ENCODE measurements at places on chromosomes 2 and 18.

GRCh38 chr2:31764169-31764568 lies 183.4 kb upstream of the SRD5A2 start:
- no peak for DNase-seq

- DNase-seq: no peak
Observed at GRCh38 chr18:12585218-12585617, 72.7 kb downstream of the SPIRE1 start.

- peak; percentile 56 for DNase-seq
Observed at GRCh38 chr18:72160510-72161445, 383.4 kb downstream of the CBLN2 start.

DNA sequence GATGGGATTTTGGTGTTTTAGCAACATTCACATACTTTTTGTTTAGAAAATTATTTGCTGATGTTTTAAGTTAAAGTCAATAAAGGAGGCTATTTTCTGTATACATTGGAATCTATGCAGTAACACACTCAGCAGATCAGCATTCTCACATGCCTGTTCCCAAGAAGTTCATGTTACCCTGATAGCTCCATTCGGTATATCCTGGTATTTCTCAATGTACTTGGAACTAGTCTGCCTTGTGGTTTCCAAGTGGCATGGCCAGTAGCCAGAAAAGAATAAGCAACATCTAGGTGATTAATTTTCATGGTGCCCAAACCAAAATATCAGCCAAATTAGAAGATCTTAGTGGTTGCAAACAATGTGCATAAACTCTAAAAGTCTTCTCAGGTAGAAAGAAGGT lies 5.2 kb upstream of the NCAPH start:
- DNase-seq: peak; percentile 35

GRCh38 chr2:174788291-174788929 lies 24.1 kb upstream of the CHRNA1 start:
- DNase-seq: peak; percentile 90

DNA sequence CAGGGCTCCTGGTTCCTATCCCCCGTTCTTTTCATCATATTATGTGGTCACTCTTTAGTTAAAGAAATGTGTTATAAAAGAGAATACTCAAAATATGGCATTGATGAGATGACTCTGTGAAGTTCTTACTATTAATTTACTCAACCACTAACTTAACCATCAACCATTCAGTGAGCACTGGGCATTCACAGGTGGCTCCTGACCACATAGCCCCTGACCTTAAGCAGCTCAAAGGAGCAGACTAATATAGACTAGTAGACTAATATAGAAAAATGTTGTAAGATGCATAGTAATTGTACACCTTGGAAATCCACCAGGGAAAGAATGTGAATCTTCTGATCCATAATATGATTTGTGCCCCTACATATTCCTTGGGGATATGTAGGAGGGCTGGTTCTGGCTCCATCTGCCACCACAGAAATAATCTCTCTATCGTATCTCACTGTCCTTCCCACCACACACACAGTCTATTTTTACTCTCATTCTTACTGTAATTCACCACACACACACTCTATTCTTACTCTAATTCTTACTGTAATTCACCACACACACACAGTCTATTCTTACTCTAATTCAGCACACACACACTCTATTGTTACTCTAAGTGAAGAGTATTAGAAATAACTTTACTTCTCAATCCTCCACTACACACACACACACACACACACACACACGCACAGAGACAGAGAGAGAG lies 188.9 kb upstream of the ITGA4 start:
- DNase-seq: no peak

DNA sequence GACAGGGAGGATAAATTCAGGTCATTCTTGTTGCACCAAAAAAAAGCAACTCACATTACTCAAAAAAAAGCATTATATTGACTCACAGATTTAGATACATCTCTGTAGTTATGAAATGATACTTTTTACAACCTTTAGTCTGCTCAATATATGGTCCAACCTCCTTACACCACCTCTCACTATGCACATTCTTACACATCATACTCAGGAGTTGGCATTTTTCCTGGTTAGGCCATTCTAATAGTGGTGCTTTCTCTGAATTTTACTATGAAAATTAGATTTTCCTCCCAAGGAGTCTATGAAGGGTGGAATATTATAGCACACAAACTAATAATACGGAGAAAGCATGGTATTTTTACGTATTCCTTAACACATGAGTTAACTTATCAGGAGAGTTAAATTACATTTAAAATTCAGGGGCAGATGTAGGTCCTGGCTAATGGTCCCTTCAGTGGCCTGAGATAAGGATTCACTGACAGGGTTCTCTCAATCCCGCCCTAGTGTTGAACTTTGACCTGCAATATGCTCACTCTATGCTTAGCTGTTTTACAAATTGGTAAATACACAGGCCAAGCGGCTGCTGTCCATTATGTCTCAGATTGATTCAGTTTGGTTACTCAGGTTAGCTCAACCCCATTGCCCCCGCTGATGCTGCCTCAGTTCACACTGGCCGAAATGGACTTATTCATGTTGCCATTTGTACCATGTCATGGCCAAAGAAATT lies 153.6 kb downstream of the NCKAP5 start:
- peak; percentile 52 for DNase-seq

DNA sequence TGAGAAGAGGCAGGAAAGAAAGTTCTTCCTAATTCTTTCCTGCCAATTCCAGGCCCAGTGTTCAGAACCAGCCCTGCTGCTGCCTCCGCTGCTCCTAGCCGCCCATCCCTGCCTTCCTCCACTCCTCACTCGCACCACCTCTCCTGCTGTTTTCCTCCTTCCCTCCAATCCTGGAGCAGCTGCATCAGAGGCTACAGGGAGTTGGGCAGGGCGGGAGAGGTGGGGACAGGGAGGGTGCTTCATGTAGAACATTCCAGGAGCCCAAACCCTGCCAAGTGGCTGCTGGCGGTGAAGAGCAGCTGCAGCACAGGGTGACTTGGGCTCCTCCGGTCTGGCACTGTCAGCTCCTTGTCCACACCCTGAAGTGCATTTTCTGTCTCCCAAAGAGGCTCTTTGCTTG lies 176.3 kb downstream of the TNS1 start:
- no peak for DNase-seq

DNA sequence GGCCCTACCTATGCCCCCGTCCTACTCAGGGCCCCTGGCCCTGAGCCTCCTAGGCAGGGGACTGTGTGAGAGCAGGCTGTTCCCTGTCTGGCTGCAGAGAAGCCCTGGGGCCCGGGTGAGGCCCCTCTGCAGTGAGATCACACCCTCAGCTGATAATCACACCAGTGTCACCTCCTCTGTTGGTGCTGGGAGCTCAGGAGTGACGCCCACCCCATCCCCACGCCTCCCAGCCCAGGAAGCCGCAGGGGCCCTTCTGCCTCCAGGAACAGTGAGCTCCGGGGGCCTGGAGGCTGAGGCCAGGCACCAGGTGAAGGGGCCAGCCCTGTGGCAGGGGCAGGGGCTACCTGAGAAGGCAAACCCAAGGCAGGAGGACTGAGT lies 20.0 kb downstream of the KCNIP3 start:
- DNase-seq: no peak

- no peak for DNase-seq
Observed at GRCh38 chr2:18961991-18962421, 372.6 kb upstream of the NT5C1B start.

Measured in fibroblast of skin of abdomen (primary cell).